ENCODE measurements at places on chromosomes 3 and 15. TPM values are rescaled to one million over a fixed set of nuclear protein-coding genes. Genes with fewer than 3 reads are reported as not detected.

NSMCE3 gene
- polyA plus RNA-seq, result 6.6 TPM

- no peak for DNase-seq
These were observed 21.8 kb downstream of the CDCP1 start for GRCh38 chr3:45124352-45124751.

DNA sequence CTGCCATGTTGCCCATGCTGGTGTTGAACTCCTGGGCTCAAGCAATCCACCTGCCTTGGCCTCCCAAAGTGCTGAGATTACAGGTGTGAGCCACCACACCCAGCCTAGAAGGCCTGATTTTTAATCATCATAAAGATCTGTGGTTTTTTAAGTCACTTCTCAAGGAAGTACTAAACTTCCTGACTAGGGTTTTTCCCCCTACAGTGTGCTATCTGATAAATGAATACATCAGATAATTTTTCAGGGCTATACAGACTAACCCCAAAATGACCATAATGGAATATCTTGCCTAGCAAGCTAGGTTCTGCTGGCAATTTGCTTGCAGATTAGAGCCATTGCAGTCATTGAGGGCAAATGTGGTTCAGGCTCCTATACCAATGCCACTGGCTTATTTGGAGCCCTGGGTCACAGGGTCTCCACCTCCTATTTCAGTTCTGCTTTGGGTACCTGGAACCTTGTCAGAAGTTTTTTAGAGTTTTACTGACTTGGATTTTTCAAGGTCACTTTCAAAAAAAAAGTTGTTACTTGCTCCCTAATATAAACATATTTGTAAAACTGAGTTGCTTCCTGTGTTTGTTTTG, 80.8 kb downstream of the SLC49A4 start:
- DNase-seq, result no peak

IQGAP1 gene
- polyA plus RNA-seq, result 18.9 TPM

- DNase-seq, result no peak
These were observed 22.2 kb downstream of the TMEM212 start for GRCh38 chr3:171865191-171865865.

- no peak for DNase-seq
These were observed 3.2 kb upstream of the BLOC1S6 start for GRCh38 chr15:45583731-45584639.

- no peak for DNase-seq
These were observed 149.2 kb upstream of the CTNNB1 start for GRCh38 chr3:41050144-41050543.

UNC13C gene
- not detected for polyA plus RNA-seq

CCR3 gene
- polyA plus RNA-seq, result not detected

- no peak for DNase-seq
These were observed 928.1 kb downstream of the ROBO1 start for GRCh38 chr3:78839693-78840092.

CPNE9 gene
- polyA plus RNA-seq, result 0.04 TPM

AGTR1 gene
- polyA plus RNA-seq, result 1.9 TPM

DNA sequence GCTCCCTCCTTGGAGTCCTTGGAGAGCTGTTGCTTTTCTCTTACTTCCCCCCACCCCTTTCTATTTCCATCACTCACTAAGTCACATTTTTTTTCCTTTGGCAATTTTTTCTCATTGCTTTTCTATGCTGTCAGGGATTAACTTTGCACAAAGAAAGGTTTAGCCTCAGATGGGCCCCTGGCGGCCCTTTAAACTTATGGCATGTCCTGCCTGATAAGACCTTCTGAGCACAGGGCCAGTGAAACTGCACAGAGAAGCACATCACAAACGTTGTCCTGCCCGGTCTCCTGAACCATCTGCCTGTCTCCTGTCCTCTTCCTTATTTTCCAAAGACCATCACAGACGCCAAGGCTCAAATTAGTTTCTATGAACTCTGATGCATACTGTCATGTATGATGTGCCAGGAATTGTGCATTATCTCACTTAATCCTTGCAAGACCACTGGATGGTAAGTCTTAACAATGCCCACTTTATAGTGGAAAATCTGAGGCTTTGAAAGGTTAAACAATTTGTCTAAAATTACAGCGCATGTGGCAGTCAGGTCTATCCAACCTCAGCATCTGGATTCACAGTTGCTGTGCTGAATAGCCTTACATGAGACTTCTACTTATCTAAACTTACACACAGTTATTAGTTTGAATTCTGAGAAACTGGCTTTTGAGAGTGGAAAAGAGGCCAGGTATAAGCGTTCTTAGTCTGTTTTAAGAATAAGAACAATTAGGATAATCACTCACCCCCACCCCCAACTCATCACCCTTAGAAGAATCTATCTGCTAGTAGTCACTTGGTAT, 648.1 kb downstream of the NTRK3 start:
- DNase-seq, result no peak

DNA sequence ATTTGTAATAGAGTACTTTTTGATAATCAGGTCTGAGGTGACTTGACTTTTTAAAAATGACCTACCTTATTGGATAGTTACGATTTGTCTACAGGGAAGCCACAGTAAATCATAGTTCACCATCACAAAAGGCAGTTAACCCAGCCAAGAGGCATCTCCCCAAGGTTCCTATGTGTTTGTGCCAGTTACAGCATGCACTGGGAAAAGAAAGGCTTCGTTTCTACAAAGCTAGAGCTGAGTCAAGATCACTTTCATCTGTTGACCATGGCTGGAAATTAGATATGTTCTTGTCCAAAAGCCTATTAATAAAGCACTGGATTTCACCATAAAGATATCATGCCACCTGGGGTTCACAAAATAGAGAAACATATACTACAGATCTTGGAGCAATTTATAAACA, 139.9 kb downstream of the GREM1 start:
- DNase-seq, result no peak

ZMYND10 gene
- polyA plus RNA-seq, result 0.29 TPM

- no peak for DNase-seq
These were observed 436.7 kb downstream of the EPHB1 start for GRCh38 chr3:135231737-135232136.

DNA sequence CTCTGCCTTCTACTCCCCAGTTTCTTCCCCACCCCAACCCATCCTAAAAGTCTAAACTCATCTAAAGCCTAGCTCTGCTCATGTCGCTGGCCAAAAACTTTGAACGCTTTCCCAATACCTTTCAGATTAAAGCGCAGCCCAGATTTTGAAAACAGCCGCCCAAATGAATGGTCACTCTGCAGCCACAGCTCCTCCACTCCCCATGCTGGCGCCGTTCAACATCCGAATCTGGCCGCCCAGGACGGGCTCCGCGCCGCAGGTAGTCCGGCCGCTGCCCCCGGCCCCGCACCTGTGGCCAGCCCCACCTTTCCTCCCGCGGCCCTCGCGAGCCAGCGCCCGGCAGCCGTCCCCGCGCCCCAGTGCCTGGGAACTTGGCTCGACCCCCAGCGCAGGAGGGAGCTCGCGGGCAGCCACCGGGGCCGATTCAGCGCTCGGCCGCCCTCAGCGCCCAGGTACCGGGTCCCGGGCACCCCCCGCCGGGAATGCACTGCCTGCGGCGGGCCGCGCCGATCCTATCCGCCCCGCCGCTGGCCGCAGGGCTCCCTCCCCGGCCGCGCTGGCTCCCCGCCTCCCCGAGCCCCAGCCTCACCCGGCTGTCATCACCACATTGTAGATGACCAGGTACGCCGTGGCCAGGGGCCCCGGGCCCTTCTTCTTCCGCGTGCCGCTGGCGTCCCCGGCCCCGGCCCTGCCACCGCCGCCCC, 417 bp downstream of the HACD2 start:
- peak; percentile 59 for DNase-seq

- DNase-seq, result no peak
These were observed 140.2 kb downstream of the FOXP1 start for GRCh38 chr3:71443332-71443731.

- DNase-seq, result no peak
These were observed 1.7 kb downstream of the CMTM8 start for GRCh38 chr3:32240159-32240545.

GRCh38 chr15:73387507-73388255, 18.9 kb upstream of the HCN4 start:
- no peak for DNase-seq

GRCh38 chr15:90941038-90941437, 6.0 kb downstream of the UNC45A start:
- DNase-seq, result no peak

GP5 gene
- 0.04 TPM for polyA plus RNA-seq

DNA sequence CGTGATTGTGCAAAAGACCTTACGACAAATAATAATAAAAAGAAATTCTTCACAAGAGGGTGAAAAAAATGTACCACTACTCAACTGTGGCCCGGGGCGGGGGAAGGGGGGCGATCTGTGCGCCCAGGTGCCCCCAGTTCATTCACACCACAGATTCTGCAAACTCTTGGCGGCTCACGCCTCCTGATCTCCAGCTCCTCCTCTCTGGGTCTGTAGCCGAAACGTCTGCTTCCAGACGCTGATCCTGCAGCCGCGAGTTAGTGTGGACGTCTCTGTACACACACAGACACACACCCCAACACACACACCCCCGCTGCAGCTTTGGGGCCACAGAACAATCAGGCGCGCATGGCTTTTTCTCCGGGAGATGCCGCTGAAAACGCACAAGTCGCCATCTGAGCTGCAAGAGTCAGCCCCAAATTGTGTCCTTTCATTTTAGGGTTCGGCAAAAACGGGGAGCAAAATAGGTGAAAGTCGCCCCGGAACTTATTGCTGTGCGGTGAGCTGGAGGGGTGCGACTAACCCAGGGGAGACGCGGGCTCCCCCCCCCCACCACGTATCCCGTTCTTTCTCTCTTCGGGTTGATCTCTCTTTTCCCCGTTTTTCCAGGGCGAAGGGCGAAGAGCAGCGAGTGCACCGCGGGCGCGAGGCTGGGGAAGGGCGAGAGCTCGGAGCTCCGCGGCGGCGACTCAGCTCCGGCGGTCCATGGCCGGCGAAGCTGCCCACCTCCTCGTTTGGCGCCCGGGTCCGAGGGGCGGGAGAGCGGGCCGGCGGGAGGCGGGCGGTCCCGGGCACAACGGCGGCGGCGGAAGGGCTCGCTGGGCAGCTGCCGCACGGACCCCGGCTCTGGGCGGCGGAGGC, 505 bp upstream of the WNT5A start:
- DNase-seq, result no peak
